Urinary bladder (tissue), 4 donors: ENCODE measurements at places on chromosomes 2 and 18. TPM values are rescaled to one million over a fixed set of nuclear protein-coding genes. Genes with fewer than 3 reads are reported as not detected.

Gene MGAT4A
- polyA plus RNA-seq = 8.7 TPM

Gene CGREF1
- 1.0 TPM for polyA plus RNA-seq

DNA sequence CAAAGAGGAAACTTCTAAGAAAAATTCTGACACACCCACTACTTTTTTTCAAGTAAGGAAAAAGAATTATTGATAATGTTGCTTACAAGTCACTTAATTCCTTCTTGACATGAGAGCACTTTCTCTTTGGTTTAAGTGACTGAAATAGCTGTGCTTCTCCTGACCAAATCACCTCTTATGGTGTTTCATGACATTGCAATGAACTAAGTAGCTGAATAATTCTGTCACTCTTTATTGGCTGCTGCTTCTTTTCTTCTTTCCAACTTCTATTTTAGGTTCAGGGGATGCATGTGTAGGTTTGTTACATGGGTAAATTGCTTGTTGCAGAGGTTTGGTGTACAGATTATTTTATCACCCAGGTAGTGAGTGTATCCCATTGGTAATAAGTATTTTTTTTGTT is 447.6 kb upstream of the NETO1 start:
- DNase-seq = no peak

- DNase-seq = no peak
These were observed 113.0 kb upstream of the MAPRE2 start for GRCh38 chr18:34928088-34928753.

DNA sequence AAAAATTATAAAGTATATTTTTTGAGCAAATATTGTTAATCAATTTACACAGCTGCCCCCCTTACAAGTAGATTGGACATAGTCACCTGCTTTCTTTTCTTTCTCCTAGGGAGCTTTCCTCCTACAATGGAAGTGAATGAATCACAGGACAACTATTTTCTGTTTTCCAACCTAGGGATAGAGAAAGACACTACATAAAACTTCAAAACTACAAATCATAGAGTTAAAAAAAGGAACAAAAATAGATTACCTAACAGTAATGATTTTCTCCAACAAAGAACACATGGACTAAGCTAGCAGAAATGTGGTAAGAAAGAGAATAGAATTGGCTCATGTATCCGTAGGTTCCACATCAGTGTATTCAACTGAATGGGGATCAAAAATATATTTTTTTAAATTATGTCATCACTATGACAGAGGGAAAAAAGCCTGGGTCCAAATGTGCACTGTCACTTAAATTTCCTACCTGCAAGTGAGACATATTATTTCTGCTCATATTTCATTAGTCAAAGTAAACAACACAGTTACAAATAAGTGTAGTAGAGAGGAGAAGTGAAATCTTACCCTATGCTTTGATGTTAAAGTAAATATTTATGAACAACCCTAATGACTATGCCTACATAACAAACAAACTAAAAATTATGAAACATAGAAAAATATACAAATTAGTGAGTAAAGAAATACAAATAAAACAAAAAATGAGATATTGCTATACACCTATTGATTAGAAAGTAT is 756.7 kb downstream of the SOCS6 start:
- DNase-seq = no peak

- no peak for DNase-seq
These were observed 56.8 kb downstream of the KIAA2012 start for GRCh38 chr2:202129841-202130240.
